Ascending aorta (tissue), 2 donors: ENCODE measurements at places on chromosomes 4 and X.

DNA sequence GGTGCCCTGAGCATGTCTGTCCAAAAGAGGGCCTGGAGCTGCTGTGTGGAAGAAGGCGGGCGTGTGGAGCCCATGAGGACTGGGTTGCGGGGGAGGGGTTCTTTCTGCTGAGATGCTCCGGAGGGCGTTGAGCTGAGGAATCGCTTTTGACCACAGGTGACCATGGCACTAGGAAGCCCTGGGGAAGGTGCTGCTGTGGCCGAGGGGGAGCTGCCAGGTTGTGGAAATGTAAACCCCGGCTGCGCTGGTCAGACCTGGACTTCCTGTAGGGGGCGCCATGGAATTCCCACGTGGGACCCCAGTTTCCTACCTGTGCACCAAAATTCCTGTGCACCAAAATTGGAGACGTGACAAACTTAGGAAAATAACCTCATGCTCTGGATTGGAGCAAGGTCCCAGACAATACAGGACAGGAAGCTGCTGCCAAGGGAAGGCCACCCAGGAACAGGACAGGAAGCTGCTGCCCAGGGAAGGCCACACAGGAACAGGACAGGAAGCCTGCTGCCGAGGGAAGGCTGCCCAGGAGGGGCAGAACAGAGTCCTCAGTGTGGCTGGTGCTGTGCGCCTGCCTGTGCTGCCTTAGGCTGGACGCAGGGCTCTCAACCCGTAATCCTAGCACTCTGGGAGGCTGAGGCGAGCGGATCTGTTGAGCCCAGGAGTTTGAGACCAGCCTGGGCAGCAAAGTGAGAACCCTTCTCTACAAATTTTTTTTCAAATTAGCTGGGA is 28.4 kb upstream of the UVSSA start:
- DNase-seq: no peak

- no peak for DNase-seq
Observed at GRCh38 chr4:139665690-139666529, at the start of gene MGST2. MGST2 (plus strand) TSS chr4:139665819; CDS start chr4:139666020, 201 bp downstream.

- DNase-seq: no peak
Observed at GRCh38 chrX:129716507-129716906, 22.3 kb upstream of the XPNPEP2 start.

DNA sequence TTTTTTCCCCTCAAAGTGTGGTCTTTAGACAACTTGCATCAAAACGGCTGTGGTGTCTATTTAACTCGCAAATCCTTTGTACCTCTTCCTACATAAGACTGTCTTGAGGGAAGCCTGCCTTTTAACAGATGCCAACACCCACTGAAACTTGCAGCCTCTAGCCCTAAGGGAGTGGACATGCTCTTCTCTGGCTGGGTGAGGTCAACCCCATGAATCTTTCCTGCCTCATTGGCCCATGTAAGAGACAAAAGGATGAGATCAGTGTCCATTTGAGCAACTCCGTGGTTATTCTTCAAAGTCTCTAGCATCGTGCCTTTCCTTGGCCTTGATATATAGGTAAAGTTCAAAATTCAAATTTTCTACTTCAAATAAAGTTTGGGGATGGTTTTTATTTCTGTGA is 134.7 kb downstream of the SHROOM3 start:
- DNase-seq: no peak

DNA sequence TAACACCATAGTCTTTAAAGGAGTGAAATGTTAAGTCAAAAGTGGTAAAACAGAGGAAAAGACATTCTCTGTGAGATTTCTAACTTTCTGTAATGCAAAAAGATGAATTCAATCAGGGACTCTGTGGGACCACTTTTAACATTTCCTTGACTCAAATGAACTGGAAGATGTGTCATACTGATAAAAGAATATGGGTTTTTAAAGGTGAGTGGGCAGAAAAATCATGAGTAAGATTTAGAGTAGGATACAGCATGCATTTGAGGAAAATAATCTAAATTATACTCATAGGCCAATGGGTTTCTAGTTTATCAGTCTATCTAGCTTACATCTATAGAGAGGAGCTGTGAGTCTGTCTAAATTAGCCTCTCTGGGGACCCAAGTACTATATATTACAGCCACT is 11.0 kb upstream of the TEX13C start:
- DNase-seq: no peak

- no peak for DNase-seq
Observed at GRCh38 chr4:10101671-10102473, 14.7 kb downstream of the WDR1 start.

- no peak for DNase-seq
Observed at GRCh38 chr4:120070196-120070595, 3.5 kb upstream of the MAD2L1 start.

GRCh38 chr4:7034262-7035081 is 8.7 kb upstream of the TADA2B start:
- DNase-seq: no peak

GRCh38 chrX:154428176-154429171 is at the start of gene ATP6AP1:
ATP6AP1 (plus strand) TSS chrX:154428677; CDS start chrX:154428693, 16 bp downstream.
- DNase-seq: peak; percentile 78

GRCh38 chr4:184153781-184154180 is 63.9 kb downstream of the ENPP6 start:
- DNase-seq: no peak

DNA sequence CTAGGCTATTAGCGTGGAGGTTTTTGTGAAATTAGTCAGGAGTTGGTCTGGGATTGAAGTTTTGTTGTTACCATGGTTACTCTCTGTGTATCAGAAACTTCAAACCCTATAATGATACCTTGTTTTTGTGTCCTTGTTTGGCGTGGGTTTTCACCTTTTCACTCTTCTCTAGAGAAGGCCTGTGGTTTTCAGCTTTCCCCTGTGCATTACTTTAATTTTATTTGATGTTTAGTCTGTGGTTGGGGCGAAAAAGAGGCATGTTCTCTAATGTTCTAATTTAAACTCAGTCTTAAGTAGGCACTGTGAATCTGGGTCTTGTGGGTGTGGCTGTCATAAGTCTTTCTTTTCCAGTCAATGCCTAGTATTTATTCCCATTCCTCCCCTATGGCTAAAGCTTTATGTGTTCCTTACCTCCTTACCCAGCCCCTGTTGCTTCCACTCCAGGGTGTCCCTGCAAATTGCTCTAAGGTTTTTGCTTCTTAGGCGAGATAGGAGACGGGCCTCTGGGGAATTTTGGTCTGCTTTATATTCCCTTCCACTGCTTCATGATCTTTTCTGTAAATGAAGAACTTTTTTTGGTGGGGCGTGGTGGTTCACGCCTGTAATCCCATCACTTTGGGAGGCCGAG is 326.3 kb upstream of the ZCCHC13 start:
- DNase-seq: no peak

DNA sequence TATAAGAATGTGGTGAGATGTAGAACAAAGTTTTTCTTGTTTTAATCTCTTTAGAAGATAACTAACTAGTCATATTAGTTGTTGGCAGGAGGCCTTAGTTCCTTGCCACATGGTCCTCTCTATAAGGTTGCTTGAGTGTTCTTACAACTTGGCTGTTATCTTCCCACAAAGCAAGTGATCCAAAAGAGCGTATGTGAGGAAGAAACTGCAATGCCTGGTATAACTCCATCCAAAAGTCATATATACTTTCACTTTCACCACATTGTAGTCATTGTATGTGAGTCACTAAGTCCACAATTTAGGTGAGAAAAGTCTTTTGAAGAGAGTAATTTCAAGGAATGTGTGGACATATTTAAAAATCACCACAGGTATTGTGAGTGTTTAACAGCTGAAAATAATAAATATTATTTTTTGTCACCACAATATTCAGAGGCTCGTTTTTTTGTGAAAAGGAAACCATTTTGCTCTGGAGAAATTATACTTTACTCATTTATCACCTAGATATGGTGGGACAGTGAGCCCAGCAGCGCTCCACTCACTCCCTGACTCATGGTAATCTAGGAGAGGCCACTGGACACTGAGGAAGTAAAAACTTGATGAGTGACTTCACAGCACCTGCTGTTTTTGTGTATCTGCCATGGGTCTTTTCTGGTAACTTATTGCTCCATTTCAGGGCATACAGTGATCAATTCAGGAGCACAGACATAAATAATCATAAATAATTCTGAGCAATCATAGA is 369.4 kb upstream of the NDST3 start:
- DNase-seq: no peak

DNA sequence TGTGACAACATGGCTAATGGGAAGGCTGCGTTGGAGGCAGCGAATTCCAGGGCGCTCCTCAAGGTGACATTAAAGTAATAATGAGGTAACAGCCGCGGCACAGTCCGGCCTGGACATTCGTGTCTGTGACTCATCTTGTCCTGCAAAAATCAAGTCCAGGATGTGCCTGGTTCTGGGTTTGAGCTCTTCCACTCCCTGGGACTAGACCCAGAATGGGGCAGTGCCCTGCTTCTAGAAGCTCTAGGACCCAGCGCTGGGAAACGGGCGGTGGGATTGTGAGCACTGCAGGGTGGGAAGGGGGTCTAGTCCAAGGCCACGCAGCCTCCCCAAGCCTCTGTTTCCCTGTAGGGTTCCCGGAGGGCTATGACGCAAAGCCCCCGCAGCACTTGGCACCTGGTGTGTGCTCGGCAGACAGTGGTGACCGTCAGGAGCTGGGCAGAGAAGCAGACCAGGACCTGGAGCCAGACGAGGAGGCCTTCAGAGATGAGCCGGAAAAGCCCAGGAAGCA is 34.9 kb downstream of the HMX1 start:
- DNase-seq: peak; percentile 48

- DNase-seq: no peak
Observed at GRCh38 chr4:138050601-138051000, 191.5 kb downstream of the SLC7A11 start.

- DNase-seq: no peak
Observed at GRCh38 chrX:38837389-38837788, 36.1 kb downstream of the MID1IP1 start.

DNA sequence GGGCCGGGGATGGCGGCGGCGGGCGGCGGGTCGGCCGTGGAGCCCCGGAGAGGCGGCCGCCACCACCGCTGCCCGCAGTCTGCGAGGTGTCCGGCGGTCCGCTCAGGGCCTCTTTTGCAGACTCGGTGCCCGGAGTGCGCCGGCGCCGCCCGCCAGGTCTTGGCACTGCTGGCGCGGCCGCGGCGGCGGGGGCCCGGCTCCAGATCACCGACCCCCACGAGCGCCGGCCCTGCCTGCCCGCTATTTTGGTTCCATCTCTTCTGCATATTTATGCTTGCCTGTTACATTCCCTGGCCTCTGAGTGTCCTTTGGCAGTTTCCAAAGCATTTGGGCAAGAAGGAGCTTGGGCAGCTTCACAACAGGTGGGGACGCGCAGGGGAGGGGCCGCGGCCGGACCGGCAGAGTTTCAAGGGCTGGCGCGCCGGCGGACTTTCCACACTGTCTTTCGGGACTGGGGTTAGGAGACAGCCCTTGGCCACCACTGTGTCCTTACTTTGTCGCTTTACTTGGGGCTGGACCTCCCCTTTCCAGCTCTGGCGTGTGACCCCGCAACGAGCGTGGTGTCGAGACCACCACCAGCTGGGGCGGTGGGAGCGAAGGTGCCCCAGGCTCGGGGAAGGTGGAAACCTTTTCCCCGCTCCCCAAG is 668 bp upstream of the TAPT1 start:
- peak; percentile 79 for DNase-seq

- DNase-seq: no peak
Observed at GRCh38 chr4:3107691-3108121, 33.2 kb downstream of the HTT start.

DNA sequence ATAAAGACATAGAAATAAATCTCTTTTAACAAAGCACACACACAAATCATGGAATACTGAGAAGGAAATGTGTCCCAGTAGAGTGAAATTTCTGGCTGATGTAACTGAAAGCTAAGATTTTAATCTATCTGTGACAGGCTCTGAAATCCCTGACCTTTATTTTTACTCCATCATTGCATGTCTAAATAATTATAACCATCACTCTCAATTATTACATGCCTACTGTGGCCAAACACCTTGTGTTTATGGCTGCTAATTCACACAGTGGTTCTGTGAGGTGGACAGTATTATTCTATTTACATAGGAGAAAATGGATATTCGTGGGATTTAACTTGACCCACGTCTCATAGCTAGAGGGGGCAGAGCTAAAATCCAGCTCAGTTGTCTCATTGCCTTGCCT is 438.1 kb downstream of the TLL1 start:
- no peak for DNase-seq

DNA sequence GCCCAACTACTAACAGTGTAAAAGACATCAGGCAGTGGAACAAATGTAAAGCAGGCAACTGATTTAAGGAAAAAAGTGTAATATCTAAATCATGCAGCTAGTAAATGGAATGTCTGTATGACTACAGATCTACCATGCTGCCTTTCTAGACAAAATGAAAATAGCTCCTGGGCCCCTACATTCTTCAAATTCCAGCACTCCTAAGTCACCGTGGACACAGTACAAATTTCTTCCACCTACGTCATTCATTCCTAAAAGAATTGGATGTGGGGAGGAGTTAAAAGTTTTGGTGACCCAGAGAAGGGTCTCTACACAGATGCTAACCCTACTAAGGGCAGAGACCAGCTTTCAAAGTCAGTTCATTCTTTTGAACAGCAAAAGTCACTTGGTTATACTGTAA is 137.2 kb upstream of the ARHGEF9 start:
- DNase-seq: no peak

DNA sequence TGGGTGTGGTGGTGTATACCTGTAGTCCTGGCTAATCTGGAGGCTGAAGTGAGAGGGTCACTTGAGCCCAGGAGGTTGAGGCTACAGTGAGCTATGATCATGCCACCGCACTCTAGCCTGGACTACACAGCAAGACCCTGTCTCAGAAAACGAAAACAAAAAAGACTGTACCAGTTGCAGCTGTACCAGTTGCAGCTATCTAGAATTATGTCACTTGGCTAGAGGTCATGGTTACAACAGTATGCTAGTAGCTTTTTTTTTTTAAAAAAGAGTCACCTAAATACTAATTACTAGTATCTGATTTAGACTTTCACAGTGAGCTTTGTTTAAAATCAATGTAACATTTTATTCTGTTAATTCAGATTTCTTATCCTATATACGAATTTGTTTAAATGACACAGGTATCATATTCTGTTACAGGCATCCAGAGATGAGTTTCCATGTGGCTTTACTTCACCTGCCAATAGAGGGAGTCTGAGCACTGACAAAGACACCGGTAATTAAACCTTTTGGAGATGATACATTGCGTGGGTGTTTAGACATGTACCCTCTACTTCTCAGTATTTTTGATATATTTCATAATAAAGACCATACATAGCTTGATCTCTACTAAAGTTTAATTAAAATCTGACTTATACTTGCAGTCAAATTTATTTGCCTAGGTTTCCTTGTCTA is 100.2 kb upstream of the IL13RA1 start:
- no peak for DNase-seq

GRCh38 chr4:43089730-43090129 is 197.2 kb downstream of the GRXCR1 start:
- peak; percentile 14 for DNase-seq

DNA sequence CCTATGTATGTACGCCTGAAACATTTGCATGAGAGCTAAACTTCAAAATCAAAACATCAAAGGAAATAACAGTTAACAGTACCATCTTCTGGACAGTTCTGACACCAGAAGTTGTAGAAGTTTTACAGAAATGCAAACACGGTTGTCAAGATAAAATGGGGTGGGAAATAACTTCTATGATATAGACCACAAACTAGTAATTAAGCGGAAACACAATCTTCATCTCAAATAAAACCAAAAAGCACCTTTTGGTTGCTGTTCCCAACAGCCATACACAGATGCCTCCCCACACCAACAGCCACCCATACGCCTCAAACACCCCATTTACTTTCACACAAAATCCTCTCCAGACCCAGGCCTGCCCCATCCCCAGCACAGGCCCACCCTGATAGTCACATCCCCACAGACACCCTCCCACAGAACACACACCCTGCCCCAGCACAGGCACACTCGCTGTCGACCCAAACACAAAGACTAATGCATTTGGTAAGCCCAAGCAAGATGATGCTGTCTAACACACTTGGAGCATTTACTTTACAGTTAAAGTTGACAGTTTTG is 64.3 kb downstream of the TAPT1 start:
- no peak for DNase-seq

- DNase-seq: no peak
Observed at GRCh38 chr4:73613130-73613529, 7.1 kb downstream of the RASSF6 start.
